ENCODE measurements at places on chromosomes 16 and 17.

GRCh38 chr17:32806646-32807045 is 70.3 kb downstream of the MYO1D start:
- DNase-seq, result no peak

DNA sequence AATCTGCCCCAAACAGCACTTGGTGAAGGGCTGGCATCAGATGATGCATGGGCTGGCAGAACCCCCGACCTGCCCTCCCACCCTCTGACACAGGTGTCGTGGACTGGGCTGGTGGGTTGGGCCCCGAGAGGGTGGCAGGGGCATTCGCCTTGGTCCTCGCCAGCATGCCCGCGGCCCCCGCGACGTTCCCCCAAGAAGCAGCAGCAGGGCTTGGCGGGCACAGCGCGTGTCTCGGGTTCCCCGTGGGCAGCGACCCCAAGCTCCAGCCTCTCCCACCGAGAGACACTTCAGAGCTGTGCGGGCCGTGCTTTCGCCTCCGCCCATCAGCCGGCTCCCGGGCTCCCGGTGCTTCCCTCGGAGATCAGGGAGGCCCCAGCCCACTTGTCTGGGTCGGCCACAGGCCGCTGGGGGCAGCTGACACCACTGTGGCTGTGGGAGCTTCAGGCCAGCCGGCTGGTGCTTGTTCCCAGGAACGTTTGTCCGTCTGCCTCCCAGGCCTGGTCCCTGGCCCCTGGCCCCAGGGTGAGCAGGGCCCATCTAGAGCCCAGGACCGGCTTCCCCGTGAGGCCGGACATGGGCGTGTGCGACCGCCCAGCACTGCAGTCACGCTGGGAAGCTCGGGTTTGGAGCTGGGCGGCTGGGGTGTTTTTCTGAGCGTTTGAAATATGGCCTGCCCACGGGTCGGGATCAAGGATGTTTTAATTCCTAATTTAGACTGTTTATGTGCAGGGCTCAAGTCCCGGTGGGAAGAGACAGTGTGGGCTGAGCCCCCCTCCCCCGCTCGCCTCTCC is 16.6 kb downstream of the CACNA1H start:
- DNase-seq, result no peak

DNA sequence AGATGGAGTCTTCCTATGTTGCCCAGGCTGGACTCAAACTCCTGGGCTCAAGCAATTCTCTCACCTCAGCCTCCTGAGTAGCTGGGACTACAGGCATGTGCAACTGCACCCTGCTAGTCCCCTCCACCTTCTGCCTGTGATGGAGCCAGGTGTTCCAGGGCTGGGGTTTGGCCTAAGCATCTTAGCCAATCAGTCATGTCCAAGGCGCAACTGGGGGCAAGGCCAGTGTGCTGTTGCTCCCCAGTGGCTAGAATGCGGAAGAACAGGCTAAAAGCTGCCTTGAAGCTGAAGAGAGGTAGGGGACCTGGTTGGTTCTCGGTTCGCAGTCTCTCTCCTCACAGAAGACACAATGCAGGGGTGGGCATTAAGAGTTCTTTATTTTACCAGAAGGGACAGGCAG is 18.6 kb downstream of the FLOT2 start:
- no peak for DNase-seq

DNA sequence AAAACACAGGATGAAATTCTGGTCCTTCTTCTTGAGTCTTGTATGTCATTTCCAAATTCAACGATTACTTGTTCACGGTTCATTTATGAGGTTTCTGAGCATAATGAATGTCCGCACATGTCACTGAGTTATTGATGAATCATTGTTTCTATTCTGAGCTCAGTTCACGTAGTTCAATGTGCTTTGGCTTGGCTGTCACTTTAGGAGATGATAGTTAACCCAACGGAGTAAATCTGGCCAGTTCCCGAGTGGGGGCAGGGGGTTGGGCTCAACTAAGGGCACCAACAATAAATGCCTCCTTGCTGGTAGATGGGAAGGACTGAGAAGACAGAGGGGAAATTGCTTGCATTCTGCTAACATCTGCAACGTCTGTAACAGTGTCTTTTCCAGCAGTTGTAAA is 239.4 kb upstream of the HSBP1 start:
- no peak for DNase-seq

DNA sequence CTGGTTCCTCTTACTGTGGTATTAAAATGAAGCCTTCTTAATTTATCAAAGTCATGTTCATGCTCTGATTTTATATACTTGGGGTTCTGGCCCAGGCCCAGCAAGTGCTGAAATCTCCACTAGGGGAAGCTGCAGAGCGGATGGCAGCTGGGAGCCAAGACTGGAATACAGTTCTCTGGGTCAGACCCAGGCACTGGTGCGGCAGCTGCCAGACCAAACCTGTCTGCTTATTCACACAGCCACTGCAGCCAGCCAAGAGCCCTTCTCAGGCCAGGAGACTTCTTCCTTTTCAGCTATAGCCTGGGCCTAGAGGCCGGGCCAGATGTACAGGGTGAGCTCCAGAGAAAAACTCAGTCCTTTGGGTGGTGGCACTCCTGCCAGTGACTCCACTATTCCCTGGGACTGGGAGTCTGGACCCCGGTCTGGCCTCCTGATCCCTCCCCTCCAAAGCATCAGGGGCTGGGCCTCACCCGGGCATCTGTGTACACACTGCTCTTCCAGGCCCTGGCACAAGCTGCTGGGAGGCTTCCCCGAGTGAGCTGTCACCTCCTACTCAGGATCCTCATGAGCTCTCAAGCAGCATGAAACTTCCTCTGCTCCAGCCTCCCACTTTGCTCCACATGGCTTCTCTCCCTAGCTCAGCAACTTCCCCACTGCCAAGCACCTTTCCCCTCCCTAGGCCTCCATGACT is 24.4 kb downstream of the ATP6V0D1 start:
- no peak for DNase-seq

DNA sequence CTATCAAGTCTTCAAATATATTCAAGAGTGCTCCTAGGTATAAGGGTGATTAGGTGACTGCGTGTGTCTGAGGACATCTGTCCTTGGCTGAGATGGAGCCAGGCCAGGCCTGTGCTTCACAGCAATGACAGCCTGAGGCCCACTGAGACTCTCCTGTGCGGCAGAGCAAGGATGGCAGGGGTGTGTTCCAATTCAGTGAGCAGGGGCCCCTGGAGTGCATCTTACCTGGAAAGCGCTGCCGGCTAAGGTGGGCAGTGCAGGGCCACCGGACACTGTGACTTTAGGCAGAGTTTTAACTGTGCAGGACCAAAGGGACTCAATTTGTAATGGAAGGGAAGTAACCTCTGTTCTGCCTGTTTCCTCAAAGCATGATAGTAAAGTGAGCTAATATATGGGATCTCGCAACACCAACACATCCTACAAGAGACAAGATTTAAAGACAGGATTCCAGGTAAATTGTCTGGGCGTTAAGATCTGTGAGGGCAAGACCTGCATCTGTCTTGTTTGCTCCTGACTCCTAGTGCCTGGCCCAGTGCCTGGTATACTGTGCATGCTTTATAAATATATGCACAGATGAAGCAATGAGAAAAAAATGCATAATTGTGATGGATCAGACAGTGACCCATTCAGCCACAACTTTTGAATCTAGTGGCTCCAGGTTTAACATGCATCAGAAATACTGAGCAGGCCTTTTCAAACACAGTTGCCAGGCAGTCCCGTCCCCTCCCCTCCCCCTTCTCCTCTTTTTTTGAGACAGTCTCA is 86.7 kb downstream of the MRC2 start:
- no peak for DNase-seq

All from activated CD8-positive, alpha-beta memory T cell treated with anti-CD3 and anti-CD28 coated beads, Interleukin-2, amount 50 U/mL, for 4 hours (primary cell).